ENCODE measurements at places on chromosomes 7 and 10.

GRCh38 chr7:150737265-150738055 is at the start of gene GIMAP5:
Gene GIMAP5, plus strand, starts transcription at chr7:150737418. Its CDS starts 3,467 bp downstream, at chr7:150740885.
- peak; percentile 60 for DNase-seq

DNA sequence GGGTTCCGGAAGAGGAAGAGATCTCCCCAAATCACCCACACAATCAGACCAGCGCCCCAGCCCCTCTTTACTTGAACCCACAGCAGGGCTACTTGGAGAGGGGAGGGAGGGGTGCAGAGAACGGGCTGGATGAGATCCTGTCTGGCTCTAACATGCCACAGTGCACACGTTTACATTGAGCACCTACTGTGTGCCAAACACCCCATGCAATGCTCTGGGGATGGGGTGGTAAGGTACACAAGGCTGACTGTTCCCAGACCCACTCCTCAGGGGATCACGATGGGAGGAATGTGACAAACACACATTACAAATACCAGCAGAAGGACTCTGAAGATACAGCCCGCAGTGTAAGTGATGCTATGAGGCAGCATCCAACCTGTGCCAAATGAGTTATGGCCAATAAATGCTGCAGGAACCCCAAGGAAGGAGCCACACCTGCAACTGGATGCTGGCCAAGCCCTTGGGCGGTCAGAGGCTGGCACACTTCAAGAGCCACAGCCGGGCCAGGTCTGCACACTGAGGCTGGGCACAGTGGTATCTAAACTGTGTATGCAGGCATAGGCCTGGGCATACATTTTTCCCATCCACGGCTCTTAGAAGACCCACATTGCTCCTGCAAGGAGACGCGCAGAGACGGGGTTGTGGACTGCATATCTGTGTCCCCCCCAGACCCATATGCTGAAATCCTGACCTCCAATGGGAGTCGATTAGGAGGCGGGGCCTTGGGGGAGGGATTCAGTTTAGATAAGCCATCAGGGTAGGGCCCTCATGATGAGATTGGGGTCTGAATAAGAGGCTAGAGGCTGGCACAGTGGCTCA is 6.4 kb downstream of the SPOCK2 start:
- DNase-seq, result no peak

DNA sequence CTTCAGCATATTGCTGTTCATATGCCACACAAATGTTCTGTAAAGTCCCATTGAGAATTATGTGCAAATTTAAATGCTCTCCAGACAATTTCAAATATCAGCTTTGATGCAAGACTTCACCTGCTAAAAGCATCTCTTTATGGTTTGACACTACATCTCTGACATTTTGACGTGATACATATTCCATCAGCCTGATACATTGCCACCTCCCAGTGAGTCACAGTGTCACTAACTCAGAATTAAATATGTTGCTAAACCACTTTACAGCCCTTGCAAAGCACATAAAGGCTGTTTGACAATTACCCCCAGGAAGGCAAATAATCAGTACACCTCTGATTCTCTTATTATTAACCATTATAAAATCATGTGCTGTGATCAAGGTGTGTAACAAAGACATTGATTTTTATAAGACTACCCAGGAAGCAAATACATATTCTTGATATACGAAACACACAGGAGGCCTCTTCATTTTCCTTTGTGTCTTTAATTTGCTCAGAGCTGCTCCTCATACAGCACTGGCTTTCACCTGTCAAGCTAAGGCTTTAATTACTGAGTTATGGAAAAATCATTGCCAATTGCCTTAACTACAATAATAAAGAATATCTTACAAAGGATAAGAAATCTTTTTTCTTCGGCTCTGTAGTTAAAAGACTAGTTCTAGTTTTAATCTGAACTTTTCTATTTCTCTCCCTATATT is 547.5 kb upstream of the C7orf33 start:
- no peak for DNase-seq

DNA sequence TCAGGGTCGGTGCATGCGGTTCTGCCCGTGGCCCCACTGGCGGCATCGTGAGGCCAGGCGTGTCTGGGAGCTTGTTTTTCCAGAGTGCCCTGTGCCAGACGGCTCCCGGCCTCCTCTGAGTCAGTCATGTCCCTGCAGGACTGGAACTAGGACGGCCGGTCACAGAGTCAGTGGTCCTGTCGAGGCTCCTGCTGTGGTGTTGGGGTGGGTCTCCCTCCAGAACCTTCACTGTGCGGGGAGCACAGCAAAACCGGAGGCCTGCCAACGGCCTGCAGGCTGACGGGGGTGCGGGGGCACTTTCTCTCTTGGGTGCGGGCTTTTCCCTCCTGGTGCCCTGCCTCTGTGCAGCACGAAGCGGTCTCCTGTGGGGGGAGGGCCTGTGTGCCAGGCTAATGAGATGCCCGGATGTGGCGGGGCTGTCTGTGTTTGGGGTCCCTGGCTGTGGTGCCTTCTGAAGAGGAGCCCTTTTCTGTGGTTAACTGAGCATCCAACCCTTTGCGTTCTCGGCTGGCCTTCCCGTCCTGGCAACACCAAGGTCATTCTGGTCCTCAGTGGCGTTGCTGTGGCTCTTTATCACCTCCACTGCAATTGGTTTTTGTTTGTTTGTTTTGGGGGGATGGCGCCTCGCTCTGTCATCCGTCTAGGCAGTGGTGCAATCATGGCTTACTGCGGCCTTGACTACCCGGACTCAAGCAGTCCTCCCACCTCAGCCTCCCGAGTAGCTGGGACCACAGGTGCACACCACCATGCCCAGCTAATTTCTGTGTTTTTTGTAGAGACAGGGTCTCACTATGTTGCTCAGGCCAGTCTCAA is 8.0 kb downstream of the GET4 start:
- no peak for DNase-seq

DNA sequence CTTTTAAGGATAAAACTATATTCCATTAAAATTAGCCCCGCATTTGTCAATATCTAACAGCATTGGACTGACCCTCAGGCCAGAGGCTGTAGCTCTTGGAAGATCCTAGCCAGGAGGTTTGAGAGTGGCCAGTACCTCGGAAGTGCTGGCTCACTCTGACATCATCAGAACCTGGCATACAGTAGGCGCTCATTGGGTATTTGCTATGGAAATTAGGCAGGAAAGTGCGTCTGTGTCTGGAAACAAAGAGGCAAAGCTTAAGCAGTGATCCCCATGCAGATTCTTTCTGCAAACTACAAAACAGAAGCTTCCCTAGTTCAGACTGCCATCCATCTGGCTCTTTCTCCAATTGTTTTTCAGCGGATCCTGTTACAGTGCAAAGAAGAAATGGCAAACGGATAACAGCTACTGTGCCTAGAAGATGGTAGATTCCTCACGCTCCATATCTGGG is 1.7 kb upstream of the PRKCQ start:
- no peak for DNase-seq

DNA sequence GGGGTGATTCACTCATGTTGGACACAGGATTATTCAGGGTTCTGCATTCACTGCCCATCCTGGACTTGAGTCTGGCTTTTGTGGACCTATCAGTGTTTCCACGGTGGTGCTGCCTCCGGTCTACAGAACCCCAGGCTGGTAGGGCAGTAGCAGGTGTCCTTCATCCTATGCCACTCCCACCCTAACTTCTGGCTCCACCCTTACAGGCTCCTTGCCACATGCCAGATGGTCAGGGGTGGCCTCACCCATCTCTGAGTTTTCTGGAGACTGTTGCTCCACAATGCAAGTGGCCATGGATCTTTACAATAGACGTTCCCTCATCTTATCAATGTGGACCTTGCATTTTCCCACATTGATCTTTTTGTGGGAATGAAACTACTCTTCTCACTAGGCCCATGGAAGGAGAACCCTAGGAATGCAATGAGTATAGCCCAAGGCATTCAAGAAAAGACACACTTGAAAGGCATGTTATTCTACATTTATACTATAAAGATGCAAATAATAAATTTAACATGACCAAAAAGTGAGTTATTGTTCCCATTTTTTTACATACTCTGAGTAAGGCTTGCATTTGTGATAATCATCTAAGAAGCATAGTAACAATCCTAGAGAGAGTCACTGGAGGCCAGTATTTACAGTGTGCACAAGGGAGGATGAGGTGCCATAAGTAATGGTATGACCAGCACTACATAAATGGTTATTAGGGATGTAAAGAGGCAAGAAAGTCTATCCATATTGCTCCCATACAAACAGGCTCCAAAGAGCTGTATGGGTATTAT is 57.4 kb upstream of the ADO start:
- DNase-seq, result no peak

- DNase-seq, result no peak
Measured at GRCh38 chr10:11654659-11655058, 43.2 kb upstream of the USP6NL start.

GRCh38 chr7:151376218-151376902 is 33.5 kb downstream of the WDR86 start:
- no peak for DNase-seq

DNA sequence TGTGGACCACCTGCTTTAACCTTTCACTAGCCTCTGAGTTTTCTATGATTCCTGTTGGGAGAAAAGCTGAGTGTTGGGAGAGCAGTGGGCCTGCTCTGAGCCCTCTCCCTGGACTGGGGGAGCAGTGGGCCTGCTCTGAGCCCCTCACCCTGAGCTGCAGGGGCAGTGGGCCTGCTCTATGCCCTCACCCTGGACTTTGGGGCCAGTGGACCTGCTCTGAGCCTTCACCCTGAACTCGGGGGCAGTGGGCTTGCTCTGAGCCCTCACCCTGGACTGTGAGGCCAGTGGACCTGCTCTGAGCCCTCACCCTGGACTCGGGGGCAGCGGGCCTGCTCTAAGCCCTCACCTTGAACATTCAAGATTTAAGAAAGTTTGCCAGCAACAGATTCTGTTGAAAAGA is 33.4 kb downstream of the AGAP6 start:
- no peak for DNase-seq

DNA sequence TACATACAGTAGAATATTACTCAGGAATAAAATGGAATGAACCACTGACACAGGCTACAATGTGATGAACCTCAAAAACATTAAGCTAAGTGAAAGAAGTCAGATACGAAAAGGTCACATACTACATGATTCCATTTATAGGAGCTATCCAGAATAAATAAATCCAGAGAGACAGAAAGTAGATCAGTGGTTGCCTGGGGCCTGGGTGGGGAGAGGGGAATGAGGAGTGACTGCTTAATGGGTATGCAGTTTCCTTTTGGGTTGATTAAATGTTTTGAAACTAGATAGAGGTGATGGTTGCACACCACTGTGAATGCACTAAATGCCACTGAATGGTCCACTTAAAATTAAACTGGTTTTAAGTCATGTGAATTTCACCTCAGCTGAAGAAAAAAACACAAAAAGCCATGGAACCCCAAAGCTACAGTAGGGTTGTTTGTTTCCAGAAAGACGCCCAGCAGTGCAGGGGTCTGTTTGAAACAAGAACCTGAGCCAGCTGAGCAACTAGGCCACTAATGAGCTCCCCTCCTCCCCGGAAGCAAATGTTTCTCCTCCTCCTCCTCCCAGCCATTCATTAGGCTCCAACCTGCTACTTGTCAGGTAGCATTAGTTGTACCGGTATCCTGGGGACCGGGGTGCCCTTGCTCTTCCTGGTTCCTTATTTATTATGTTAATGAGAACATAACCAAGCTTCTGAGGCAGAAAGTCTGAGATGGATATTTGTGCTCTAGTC is 168.4 kb downstream of the EVX1 start:
- DNase-seq, result no peak

- no peak for DNase-seq
Measured at GRCh38 chr10:93722550-93722949, 20.2 kb upstream of the FRA10AC1 start.

DNA sequence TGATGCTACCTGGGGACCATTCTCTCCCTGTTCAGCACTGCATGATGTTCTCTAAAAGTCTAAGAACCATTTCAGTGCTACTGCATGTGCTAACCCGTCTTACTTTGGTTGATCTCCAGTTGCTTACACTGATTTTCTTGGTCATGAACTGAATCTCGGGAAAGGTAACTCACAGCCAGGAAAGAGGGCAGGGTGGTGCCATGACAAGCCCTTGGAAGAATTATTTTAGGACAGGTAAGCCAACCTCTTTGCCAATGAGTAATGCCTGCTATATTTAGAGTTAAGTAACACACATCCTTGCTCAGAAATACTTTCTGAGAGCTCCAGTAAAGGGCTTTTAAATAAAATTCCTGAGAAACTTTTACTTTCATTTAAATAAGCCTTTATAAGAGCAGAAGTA is 126.7 kb downstream of the ARL4A start:
- no peak for DNase-seq

DNA sequence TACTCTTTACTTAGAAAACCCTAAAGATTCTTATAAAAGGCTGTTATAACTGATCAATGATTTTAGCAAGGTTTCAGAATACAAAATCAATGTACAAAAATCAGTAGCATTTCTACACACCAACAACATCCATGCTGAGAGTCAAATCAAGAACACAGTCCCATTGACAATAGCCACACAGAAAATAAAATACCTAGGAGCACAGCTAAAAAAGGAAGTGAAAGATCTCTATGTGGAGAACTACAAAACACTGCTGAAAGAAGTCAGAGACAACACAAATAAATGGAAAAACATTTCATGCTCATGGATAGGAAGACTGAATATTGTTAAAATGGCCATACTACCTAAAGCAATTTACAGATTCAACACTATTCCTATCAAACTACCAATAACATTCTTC is 427.0 kb downstream of the KCNMA1 start:
- no peak for DNase-seq

DNA sequence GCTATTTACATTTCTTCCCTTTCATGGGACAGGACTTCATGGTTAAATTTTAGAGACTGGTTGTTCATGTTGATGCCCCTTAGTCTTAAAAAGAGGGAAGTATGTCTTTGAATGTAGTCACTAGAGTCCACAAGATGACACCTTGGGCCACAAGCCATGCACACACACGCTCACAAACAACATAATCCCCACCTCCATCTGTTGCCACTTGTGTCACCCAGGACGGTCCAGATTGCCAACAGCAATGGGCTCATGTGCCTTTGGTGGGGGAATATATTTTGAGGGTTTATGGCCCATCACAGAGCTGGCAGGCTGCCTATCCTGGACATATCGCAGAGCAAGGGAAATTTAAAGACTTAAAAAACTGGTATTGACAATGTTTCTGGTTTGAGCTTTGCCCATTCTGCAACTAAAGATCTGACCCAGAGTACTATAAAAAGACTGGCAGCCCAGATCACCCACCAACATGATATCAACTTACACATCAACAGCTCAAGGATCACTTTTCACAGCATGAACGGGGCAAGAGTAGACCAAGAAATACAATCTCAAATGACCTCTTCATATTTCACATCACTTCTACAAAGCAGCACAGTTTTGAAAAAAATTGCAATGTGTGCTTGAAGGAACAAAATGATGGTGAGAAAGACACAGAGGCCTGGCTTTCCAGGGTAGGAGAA is 50.5 kb downstream of the STRA8 start:
- no peak for DNase-seq
